ENCODE measurements at places on chromosomes 7 and 10. TPM values are rescaled to one million over a fixed set of nuclear protein-coding genes. Genes with fewer than 3 reads are reported as not detected.

DNA sequence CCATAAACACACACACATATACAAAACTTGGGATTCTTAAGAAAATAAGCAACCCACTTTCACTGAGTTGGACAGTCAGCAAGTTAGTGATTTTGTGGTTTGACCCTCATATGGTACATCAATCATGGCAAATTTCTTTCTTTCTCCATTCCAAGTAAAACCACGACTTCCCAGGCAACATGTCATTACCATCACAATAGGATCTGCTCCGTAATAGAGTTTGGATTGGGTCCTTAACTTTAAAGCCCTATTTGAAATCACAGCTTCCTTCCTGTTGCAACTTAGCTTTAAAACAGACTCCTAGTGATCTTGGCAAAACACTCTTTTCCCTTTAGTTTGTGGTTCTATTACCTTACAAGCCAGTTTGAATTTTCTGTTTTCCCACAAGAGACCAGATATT lies 483.6 kb downstream of the INHBA start:
- H3K36me3 ChIP-seq: no peaks in the 10 kb centered on the region
- DNase-seq: no peak
- H3K27ac ChIP-seq: no peak overlapping the region
- H3K4me3 ChIP-seq: no peak overlapping the region
- H3K27me3 ChIP-seq: no peaks in the 10 kb centered on the region

DNA sequence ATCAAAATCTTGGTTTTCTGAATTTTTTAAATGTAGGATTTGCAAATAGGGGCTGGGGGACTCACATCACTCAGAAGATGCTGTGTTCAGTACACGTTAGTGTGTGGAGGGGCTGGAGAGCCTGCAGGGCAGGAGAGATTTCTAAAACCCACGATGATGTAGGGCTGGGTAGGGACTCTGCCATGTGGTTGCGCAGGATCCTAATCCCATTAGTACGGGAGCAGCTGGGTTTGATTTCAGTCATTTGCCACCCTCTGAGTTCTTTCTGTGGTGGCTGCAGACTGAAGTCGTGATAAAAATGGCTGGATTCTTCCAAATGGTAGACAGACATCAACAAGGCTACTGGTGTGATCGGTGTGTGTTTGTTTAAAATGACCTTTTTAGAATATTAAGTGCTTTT lies 14.2 kb upstream of the GET4 start:
- H3K36me3 ChIP-seq: peaks cover 84% of the 10 kb centered on the region

DNA sequence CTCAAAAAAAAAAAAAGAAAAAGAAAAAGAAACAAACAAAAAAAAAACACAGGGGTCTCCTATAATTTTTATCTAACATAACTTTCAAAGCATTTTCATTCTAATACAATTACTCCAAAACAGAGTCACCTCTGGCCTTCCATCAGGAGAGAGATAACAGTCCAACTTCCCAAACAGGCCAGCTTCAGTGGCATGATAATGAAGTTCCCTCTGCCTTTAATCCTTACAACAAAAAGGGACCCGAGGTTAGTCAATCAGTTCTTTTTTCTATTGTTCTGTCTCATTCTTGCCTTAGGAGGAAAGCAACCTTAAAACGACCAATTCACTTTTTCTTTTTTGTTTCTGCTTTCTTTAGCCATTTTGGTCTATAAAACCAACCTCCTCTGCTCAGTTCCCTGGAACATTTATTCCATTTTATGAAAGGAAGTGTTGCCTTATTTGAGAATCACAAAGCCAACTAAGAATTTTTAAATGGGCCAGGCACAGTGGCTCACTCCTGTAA lies 16.5 kb upstream of the FXYD4 start:
- no peak for DNase-seq
- no peaks in the 10 kb centered on the region for H3K36me3 ChIP-seq
- no peak overlapping the region for H3K27ac ChIP-seq
- H3K4me1 ChIP-seq: peaks cover 28% of the 10 kb centered on the region
- peaks cover 10% of the 10 kb centered on the region for H3K27me3 ChIP-seq
- no peak overlapping the region for H3K4me3 ChIP-seq

DNA sequence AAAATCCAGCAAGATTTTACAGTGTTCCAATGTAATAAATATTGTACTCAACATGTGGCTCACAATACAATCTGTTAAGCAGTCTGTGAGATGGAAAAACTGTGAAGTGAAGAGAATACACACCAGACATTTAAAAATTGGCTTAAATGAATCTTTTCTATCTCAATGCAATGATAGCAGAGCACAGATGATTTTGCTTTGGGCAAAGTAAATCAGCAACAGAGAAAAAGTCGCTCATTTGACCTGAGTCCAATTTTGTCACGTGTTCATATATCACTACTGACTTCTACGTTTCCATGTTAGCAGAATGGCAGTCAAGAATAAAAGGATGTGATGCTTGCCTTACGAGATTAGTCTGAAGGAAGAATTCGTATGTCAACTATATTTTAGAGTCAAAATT lies 506.7 kb downstream of the POM121L12 start:
- DNase-seq: no peak
- no peaks in the 10 kb centered on the region for H3K36me3 ChIP-seq
- H3K4me1 ChIP-seq: no peaks in the 10 kb centered on the region
- H3K27ac ChIP-seq: no peak overlapping the region
- H3K27me3 ChIP-seq: no peaks in the 10 kb centered on the region

LLCFC1 gene
- not detected for total RNA-seq

- H3K27ac ChIP-seq: no peak overlapping the region
- no peak overlapping the region for H3K4me3 ChIP-seq
- no peak for DNase-seq
- no peaks in the 10 kb centered on the region for H3K36me3 ChIP-seq
- H3K4me1 ChIP-seq: no peaks in the 10 kb centered on the region
These were observed 160.8 kb downstream of the SPAG6 start for GRCh38 chr10:22505911-22506685.

DNA sequence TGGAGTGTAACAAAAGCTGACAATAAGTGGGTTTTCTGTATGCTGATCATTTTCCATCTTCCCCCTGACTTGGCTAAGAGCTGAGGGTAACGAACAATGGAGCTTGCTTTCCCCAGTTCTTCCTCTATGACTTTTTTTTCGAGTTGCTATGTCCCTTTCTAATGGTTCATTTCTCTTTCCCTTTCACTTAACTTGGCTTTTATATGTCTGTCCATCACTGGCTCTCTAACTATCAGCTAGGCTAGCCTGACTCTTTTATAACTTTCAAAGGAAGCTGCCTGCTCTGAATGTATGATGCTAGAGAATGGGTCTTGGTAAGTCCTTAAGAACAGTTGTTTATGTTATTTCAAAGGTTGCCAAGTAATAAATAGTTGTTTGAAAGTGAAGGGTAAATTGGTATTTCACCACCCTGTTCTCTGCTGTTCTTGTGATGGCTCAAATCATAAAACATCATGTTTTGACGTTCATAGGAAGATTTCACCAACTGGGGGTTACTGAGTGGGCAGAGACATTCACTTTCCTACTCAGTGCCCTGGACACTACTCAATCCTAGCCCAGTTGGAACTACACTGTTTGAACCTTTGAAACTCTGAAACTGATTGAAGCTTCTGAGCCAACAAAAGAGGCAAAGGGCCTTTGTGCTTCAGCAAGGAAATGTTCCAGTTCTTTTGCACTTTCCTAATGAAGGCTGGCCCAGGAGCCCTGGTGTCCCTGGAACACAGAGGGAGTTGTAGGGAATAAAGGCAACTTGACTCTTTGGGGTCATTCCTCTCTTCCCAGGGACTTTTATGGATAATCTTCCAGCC lies 85.4 kb upstream of the PHYHIPL start:
- no peaks in the 10 kb centered on the region for H3K36me3 ChIP-seq
- no peaks in the 10 kb centered on the region for H3K27me3 ChIP-seq
- no peak for DNase-seq
- H3K27ac ChIP-seq: no peak overlapping the region
- no peak overlapping the region for H3K4me3 ChIP-seq

DNA sequence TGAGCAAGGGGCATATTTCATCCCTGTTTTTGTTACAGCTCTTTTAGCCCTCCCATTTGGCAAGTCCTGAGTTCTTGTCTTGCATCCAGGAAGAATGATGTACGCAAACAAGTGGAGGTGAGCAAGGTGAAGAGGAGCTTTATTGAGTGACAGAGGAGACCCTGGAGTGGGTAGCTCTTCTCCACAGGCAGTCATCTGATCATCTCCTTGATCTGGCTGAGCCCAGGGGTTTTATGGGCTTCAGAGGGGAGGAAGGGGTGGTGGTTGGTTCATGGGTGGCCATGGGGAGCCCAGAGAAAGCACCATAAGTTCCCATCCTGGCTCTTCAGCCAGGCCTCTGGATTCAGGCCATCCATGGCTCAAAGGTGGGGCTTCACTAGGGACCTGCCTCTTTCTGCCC lies 21.9 kb downstream of the STEAP1 start:
- H3K4me1 ChIP-seq: no peaks in the 10 kb centered on the region
- no peak overlapping the region for H3K27ac ChIP-seq
- H3K36me3 ChIP-seq: no peaks in the 10 kb centered on the region
- no peak overlapping the region for H3K4me3 ChIP-seq
- H3K27me3 ChIP-seq: no peaks in the 10 kb centered on the region

NRCAM gene
- 0.20 TPM for total RNA-seq

GRCh38 chr10:60093317-60093716 lies 187.0 kb upstream of the CCDC6 start:
- H3K4me1 ChIP-seq: peaks cover 5% of the 10 kb centered on the region
- no peak for DNase-seq

- DNase-seq: no peak
- peaks cover 4% of the 10 kb centered on the region for H3K27me3 ChIP-seq
- no peak overlapping the region for H3K4me3 ChIP-seq
- H3K4me1 ChIP-seq: no peaks in the 10 kb centered on the region
These were observed 23.7 kb downstream of the CRHR2 start for GRCh38 chr7:30658479-30659074.

DNA sequence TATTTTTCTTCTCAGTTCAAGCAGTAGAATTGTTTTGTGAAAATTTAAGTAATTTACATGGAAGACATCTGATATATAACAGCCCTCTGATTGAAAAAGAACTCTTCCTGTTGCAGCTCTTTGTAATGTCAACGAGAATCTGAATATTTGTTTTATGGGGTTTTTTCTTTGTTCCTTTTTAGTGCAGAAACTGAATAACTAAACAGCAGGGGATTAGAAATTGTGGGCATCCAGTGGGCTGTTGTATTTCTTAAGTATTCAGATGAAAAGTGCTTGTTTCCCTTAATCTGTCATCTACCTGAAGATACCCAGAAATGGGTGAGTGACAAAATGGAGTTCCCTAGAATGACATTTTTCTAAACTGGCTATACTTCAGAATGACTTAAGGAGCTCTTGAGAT lies 7.4 kb downstream of the ARL4A start:
- no peak overlapping the region for H3K27ac ChIP-seq
- no peak for DNase-seq
- H3K27me3 ChIP-seq: no peaks in the 10 kb centered on the region
- H3K36me3 ChIP-seq: peaks cover 45% of the 10 kb centered on the region

BMPER gene
- total RNA-seq: not detected

DBNL gene
- 51.5 TPM for total RNA-seq

GRCh38 chr10:110514848-110515247 lies 17.1 kb downstream of the DUSP5 start:
- H3K36me3 ChIP-seq: peaks cover 9% of the 10 kb centered on the region
- peaks cover 13% of the 10 kb centered on the region for H3K4me1 ChIP-seq
- H3K4me3 ChIP-seq: no peak overlapping the region
- H3K27me3 ChIP-seq: no peaks in the 10 kb centered on the region

- no peak overlapping the region for H3K27ac ChIP-seq
- peaks cover 45% of the 10 kb centered on the region for H3K36me3 ChIP-seq
- no peak overlapping the region for H3K4me3 ChIP-seq
- H3K27me3 ChIP-seq: no peaks in the 10 kb centered on the region
- peaks cover 7% of the 10 kb centered on the region for H3K4me1 ChIP-seq
- DNase-seq: peak; percentile 17
These were observed 3.4 kb downstream of the NSUN6 start for GRCh38 chr10:18647945-18648344.

DNA sequence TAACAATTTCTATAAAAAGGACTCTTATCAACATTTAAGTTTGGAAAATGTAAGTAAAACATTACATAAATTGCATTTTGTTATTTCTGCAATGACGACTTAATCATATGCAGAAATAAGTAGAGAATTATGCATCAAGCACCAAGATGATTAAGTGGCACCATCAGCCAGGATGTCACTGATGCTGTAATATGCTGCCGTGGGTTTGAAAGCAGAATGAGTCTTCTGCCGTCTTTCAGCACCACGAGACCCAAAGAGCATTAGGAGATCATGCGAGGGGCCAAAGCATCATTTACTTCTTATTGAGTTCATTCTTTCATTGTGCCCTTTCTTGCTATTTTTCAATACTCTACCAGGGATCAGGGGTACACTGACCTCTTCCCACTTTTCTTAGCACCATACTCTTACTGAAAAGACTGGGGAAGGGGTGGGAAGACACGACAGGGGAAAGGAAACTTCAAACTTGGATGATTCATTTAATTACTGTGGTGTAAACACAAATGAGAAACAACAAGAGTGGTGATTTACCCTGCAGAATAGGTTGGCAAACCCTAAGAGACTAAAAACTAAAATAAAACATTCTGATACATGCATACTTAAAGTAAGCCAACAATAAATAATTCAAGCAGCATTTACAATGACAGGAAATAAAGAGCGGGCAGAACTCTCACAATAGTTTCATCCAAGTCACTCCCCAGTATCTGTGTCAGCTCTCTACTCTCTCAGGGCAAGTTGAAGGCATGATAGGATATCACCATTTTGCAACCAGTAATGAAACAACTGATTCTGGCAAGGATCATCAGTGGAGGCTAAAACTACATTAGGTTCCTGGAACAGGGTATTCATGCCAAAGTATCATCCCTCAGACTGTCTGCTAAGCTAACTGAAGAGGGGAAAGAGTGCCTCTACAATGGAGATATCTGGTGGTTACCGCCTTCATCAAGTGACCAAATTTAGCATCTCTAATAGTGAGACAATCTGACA lies 70.8 kb downstream of the CUL2 start:
- DNase-seq: no peak
- H3K4me3 ChIP-seq: no peak overlapping the region
- peaks cover 37% of the 10 kb centered on the region for H3K36me3 ChIP-seq
- H3K27me3 ChIP-seq: no peaks in the 10 kb centered on the region

MYL10 gene
- total RNA-seq: not detected

DNA sequence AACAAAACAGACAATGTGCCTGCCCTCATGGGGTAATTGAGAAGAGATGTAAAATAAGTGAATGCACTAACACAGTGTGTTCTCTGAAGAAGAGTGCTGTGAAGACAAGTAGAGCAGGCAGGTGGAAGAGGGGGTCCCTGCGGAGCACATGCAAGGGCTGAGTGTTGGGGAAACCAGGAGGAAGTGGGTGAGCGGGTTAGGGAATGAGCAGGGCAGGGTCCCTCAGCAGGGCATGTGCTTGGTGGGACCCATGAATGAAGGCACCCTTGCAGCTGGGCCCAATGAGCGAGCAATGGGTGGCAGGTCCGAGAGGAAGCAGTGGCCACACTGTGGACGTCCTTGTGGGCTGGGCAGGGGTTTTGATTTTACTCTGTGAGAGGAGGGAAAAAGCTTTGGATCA lies 376.6 kb upstream of the COBL start:
- no peaks in the 10 kb centered on the region for H3K36me3 ChIP-seq
- H3K27me3 ChIP-seq: no peaks in the 10 kb centered on the region
- DNase-seq: no peak
- no peak overlapping the region for H3K27ac ChIP-seq
- H3K4me3 ChIP-seq: no peak overlapping the region
- H3K4me1 ChIP-seq: no peaks in the 10 kb centered on the region

- H3K27me3 ChIP-seq: no peaks in the 10 kb centered on the region
- no peaks in the 10 kb centered on the region for H3K36me3 ChIP-seq
- no peaks in the 10 kb centered on the region for H3K4me1 ChIP-seq
- no peak overlapping the region for H3K27ac ChIP-seq
- no peak overlapping the region for H3K4me3 ChIP-seq
These were observed 356.5 kb downstream of the PHF14 start for GRCh38 chr7:11330208-11330607.

Measured in K562 (cell line).